Uterine smooth muscle cell (primary cell): ENCODE measurements at places on chromosomes 3 and 15. TPM values are rescaled to one million over a fixed set of nuclear protein-coding genes. Genes with fewer than 3 reads are reported as not detected.

UROC1 gene
- total RNA-seq, result not detected in 2 replicates

CCDC9B gene
- 32.9 and 46.2 TPM in 2 replicates for total RNA-seq

GOLGA6D gene
- total RNA-seq, result 0.12 TPM in 1 of 2 replicates, not detected in the other

FRMD4B gene
- total RNA-seq, result 1.9 and 7.5 TPM in 2 replicates

TRANK1 gene
- total RNA-seq, result 7.7 and 20.2 TPM in 2 replicates

B4GALT4 gene
- 36.0 and 42.1 TPM in 2 replicates for total RNA-seq

MYD88 gene
- 11.9 and 12.5 TPM in 2 replicates for total RNA-seq

SH2D7 gene
- total RNA-seq, result not detected in 2 replicates

ISLR gene
- total RNA-seq, result 30.2 and 39.7 TPM in 2 replicates

SECISBP2L gene
- 25.3 and 26.2 TPM in 2 replicates for total RNA-seq

TLR9 gene
- total RNA-seq, result under 0.01 TPM in 1 of 2 replicates, not detected in the other

GABPB1 gene
- total RNA-seq, result 53.9 and 66.5 TPM in 2 replicates

CNTN4 gene
- total RNA-seq, result 0.12 and 1.00 TPM in 2 replicates

CPN2 gene
- not detected in 2 replicates for total RNA-seq

UBL7 gene
- 29.5 and 34.6 TPM in 2 replicates for total RNA-seq

ROPN1 gene
- not detected in 2 replicates for total RNA-seq

REC114 gene
- total RNA-seq, result not detected in 2 replicates

PFN2 gene
- 286 and 403 TPM in 2 replicates for total RNA-seq

BBX gene
- 64.4 and 77.5 TPM in 2 replicates for total RNA-seq

PPM1L gene
- 0.75 and 0.77 TPM in 2 replicates for total RNA-seq

CGNL1 gene
- 0.66 and 1.5 TPM in 2 replicates for total RNA-seq

SOX2 gene
- not detected in 2 replicates for total RNA-seq
